ENCODE measurements at places on chromosomes 3 and 15. TPM values are rescaled to one million over a fixed set of nuclear protein-coding genes. Genes with fewer than 3 reads are reported as not detected.
A peak's percentile ranks its signal among the peaks of the same experiment; 100 is the strongest.

- DNase-seq = no peak
These were observed 170.4 kb downstream of the KLHL25 start for GRCh38 chr15:85624291-85624801.

DNA sequence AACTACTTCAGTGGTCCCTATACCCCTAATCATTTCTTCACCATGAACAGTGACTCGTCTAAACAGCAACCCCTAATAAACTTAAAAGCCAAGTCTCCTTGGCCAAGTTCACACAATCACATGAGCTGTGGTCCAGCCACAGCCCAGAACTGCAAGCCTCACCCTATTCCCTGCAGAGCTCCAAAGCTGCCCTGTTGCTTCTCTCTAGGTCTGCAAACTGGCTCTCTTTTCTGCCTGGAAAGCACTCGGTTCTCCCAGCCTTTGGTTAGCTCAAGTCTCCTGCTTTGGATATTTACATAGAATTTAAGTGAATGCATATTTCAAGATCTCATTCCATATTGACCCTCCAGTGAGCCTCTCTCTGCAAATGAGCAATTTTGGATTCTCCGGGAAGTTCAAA is 107.0 kb downstream of the TOP2B start:
- no peak for DNase-seq

- no peak for DNase-seq
These were observed 11.0 kb upstream of the CTNNB1 start for GRCh38 chr3:41188306-41188705.

- no peak for DNase-seq
These were observed 372.6 kb upstream of the ATP11B start for GRCh38 chr3:182420741-182421140.

DNA sequence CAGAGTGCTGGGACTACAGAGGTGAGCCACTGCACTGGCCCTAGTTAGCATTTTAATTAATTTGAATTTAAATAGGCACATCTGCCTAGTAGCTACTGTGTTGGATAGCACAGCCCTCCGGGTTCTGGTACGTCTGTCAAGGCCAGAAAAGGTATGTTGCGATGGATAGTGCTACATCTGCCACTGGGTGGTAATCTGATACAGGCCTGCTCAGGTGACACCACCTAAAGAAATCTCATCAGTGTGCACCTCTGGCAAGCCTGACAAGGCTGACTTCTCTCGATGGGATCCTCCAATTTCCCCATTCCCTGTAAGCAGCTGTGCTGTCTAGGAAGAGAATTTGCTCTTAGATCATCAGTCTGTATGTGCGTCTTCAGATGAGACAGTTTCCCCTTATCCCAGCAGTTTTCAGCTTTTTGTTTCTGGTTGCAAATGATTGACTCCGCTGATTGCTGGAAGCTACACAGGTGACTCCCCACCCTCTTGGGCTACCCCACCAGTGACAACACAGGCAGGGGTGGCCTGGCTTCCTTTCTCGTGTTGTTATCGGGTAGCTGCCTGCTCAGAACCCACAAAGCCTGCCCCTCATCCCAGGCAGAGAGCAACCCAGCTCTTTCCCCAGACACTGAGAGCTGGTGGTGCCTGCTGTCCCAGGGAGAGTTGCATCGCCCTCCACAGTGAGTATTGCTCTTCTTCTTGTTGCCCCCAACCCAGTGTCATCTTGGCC is at the start of gene CCR9:
Gene CCR9 (plus strand): TSS at position 565 of the 727 bp plus-strand sequence. CDS start 8,391 bp downstream, outside the sequence.
- no peak for DNase-seq

GRCh38 chr3:149019580-149019979 is 28.2 kb downstream of the GYG1 start:
- no peak for DNase-seq

DNA sequence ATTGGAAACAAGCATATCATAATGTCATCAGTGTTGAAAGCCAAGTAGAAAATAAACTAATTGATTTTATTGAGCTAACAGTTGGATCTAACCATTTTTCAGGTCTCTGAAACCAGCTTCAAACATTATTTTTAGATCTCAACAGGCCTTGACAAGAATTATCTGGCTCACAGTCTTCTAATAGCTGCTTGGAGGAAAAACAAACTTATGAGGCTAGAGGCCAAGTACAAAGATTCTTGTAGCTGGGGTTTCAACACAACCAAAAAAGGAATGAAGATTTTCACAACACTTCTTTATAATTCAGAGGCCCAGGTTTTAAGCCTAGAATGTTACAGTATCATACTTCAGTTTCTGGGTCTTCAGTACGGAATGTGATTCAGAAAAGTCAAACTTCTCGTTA is 3.7 kb downstream of the SETMAR start:
- no peak for DNase-seq

GRCh38 chr3:53693451-53693850 is 152.8 kb downstream of the CHDH start:
- DNase-seq = no peak

DNA sequence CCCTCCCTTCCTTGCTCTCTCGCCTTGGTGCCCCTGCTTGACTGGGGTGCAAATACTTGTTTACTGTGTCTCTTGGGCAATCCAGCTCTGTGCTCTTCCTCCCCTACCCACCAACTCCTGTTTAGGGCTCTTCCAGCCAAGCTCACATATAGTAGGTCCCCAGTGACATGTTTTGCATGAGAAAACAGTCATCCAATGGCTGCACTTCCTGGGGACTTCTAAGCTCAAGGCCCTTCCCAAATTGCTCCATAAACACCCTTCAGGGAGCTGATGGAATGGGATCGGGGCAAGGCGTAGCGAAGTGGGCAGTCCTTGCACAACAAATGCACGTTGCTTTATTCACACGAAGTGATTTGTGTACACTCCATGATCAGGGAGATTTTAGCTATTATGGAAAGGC is 9.4 kb upstream of the COPG1 start:
- DNase-seq = no peak

- DNase-seq = no peak
These were observed 129.2 kb upstream of the DPH6 start for GRCh38 chr15:35674873-35675781.

DNA sequence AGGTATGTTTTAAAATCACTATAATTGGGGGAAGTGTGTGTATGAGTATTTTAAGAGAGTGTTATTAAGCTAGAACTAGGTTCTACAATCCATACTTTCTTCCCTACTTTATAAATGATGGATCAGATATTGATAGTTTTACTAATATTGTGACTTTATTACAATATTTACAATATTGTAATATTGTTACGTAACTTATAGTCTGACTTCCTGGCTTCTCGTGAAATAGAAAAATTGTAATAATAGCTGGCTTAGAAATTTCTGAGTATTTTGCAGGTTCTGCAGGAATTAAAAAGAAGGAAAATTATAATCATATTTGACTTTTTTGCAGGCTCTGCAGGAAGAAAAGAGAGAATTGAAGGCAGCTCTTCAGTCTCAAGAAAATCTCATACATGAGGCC is 60.0 kb downstream of the CEP63 start:
- DNase-seq = no peak

DNA sequence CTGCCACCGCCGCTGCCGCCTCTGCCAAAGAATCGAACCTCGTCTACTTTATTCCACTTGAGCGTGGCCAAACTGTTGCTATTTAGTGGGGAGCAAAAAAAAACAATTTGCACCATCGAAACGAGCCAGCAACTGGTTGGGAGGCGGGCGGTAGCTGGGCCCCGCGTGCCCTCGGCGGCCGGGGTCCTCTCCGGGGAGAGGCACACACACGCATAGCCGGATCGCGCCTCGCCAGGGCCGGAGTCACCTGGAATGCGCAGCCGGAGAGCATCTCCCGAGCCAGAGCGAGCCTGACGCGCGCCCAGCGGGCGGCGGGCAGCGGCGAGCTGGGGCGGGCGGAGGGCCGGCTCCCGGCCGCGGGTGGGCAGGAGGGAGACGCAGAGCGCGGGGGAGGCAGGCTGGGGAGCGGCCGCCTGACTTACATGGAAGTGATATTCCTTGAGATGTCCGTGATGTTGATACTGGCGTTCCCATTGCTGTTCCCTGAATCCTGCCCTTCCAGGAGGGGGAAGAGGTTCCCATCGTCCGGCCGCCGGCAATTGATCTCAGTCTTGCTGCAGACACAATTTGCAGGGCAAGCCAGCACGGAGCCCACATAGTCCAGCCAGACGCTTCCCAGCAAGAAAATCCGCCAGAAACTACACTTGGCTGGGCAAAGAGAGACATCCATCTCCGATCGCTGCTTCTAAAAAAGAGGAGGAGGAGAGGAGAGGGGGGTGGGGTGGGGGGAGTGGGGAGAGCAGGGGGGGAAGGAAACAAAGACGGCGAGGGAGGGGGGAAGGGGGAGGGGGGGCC is 858 bp downstream of the NTRK3 start:
- no peak for DNase-seq

GRCh38 chr3:128050597-128050996 is 1.6 kb upstream of the SEC61A1 start:
- DNase-seq = peak; percentile 63

GRCh38 chr3:133983126-133983525 is 46.6 kb downstream of the SLCO2A1 start:
- DNase-seq = no peak

DNA sequence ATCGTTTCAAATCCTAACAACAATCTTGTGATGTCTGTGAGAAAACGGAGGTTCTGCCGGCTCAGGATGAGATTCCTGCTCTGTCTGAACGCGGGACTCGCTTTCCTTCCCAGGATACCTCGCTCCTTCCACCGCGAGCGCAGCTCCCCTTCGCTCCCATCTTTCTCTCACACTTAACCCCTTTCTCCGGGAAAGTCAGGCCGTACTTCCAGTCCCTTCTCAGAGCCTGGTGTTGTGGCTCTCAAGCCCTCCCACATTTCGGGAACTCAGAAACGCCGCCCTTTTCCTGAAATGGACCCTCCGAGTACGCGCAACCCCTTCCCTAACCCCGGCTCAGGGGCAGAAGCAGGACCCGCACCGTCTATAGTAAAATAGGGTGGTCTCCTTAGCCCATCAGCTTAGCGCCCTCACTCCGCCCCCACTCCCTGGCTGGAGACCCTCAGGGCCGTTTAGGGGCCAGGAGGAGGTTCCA is 378 bp upstream of the FEM1B start:
- DNase-seq = no peak

The CFAP92 gene
- not detected for total RNA-seq

The SCAMP5 gene
- total RNA-seq = 0.53 TPM

The PRR20G gene
- total RNA-seq = not detected

The RNU6-1 gene
- total RNA-seq = not detected

The ARL6 gene
- 1.4 TPM for total RNA-seq

The GAP43 gene
- total RNA-seq = not detected

The SSR3 gene
- total RNA-seq = 168 TPM

The SMAD3 gene
- 19.3 TPM for total RNA-seq

The CTXN2 gene
- total RNA-seq = not detected

The GP5 gene
- not detected for total RNA-seq

The AEN gene
- 16.0 TPM for total RNA-seq

The ANP32A gene
- total RNA-seq = 45.1 TPM

The FAM219B gene
- total RNA-seq = 14.7 TPM

The CDAN1 gene
- total RNA-seq = 7.0 TPM

The SLC7A14 gene
- 0.05 TPM for total RNA-seq

The DNAH12 gene
- 0.29 TPM for total RNA-seq
